ENCODE measurements at places on chromosomes 2 and 18.
A peak's percentile ranks its signal among the peaks of the same experiment; 100 is the strongest.

- peak; percentile 99 for DNase-seq
These were observed 33.9 kb downstream of the MAP4K4 start for GRCh38 chr2:101731221-101732054.

- no peak for DNase-seq
These were observed 5.5 kb downstream of the COPS9 start for GRCh38 chr2:240130393-240131195.

GRCh38 chr18:37248281-37248680, 317.3 kb downstream of the CELF4 start:
- no peak for DNase-seq

DNA sequence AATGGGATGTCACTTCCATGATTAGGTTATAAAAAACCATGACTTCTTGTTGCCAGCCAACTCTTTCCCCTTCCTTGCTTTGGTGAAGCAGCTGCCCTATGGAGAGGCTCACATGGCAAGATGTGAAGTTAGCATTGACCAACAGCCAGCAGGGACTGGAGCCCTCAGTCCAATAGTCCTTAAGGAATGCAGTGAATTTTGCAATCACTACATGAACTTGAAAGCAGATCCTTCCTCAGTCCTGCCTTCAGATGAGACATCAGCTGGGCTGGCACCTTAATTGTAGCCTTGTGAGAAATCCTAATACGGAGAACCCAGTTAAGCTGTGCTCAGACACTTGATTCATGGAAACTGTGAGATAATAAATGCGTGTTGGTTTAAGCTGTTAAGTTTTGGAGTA, 61.8 kb downstream of the ATP8B1 start:
- no peak for DNase-seq

- DNase-seq: no peak
These were observed 404.6 kb upstream of the CWC22 start for GRCh38 chr2:180411661-180412060.

- no peak for DNase-seq
These were observed 271.4 kb downstream of the ZEB2 start for GRCh38 chr2:144248350-144249034.

Measured in HepG2 (cell line).